Globus pallidus (tissue), 1 donor: ENCODE measurements at places on chromosomes 13 and 19.

- DNase-seq = no peak
These were observed 6.9 kb downstream of the USPL1 start for GRCh38 chr13:30624630-30625029.

GRCh38 chr19:34265221-34265650 lies 10.9 kb downstream of the GARRE1 start:
- DNase-seq = no peak

GRCh38 chr13:27125357-27126282 lies 46.0 kb downstream of the USP12 start:
- DNase-seq = no peak

GRCh38 chr19:35120492-35120891 lies 4.9 kb downstream of the FXYD3 start:
- no peak for DNase-seq

DNA sequence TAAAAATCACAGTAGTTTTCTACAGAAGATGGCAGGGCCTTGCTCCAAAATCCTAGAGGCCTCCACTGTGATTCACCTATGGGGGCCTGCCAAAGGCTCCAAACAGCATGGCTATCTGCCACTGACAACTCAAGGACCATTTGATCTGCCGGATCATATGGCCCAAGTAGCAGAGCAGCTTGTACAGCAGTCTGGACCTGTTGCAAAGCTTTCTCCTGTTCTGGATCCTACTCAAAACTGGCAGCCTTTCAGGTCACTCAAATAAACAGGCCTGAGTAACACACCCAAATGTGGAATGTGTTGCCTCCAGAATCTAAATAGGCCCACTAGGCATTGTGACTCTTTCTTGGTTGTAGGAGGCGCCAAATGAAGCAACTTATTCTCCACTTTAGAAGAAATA lies 1049.3 kb downstream of the PCDH9 start:
- DNase-seq = no peak

DNA sequence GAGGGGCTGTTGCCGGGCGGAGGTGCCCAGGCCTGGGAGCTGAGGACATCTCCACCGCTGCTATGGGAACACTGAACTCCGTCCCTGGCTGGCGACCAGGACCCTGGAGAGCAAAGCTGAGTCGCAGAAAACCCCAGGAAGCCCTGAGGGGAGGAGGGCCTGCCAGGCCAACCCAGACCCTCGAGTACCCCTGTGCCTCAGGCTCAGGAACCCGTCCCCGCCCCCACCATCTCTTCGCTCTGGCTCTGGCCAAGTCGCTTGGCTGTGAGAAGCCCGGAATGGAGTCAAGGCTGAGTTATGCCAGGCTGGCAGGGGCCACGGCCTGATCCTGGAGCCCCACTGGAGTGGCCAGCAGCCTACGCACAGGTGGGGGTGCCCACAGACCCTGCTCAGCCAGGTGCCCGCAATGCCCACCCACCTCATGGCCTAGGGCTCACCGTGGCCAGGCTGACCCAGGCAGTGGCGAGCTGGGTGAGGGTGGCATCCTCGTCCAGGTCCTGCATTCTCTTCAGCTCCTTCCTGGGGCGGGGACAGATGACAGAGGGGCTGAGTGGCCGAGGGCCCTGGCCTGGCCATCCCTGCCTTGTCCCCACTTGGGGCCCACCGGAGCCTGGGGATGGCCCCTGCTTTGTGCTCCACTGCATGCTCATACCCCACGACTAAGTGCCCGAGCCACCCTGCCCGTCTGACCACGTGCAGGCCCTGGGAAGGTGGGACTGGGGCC lies 8.5 kb upstream of the CERS1 start:
- DNase-seq = peak; percentile 79

GRCh38 chr13:110047496-110047895 lies 259.5 kb downstream of the COL4A1 start:
- DNase-seq = peak; percentile 33

DNA sequence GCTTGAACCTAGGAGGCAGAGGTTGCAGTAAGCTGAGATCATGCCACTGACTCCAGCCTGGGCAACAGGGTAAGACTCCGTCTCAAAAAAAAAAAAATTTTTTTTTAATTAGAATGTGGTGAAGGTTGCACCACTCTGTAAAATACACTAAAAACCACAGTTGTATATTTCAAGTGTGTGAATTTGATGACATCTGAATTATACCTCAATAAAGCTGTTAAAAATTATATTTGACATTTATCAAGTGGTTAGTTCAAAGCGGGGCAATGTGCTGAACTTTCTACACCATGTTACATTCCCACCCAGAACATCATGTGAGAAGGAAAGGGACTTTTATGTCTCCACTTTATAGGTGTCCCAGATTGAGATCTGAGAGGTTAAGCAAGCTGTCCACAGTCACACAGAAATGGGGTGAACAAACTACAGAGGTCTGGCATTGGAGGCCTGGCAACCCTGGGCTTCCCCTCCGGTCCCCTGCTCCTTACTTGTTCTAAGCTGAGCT lies 5.9 kb upstream of the S1PR5 start:
- DNase-seq = no peak

DNA sequence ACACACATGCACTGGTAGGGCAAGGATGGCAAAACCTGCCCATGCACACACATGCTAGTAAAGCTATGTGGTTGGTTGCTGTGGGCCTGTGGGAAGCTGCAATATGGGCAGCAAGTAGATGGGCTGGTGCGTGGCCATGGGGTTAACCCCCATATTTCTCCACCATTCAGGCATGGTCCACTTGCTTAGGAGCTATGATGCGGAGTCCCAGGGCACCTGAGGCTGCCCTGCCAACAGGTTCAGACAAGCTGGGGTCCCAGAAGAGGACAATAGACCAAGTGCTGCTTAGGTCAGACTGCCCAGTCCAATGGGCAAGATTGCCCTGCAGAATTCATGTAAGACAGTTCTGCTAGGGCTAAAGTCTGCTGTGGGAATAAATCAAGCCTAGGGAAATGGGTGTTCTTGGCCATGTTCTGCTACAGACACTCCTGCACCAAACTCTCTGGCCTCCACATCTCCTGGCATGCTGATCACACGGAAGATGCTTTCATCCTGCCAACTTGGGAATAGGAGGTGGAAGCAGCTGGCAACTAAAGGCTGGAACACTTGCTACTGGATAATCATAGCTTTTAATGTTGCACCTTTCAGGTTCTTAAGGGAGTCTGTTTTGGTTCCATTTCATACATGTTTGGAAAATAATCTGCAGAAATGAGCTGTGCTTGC lies 646.3 kb upstream of the SLITRK1 start:
- DNase-seq = no peak
